SJSA1 (cell line): ENCODE measurements at places on chromosomes 2 and 18. TPM values are rescaled to one million over a fixed set of nuclear protein-coding genes. Genes with fewer than 3 reads are reported as not detected.

DNA sequence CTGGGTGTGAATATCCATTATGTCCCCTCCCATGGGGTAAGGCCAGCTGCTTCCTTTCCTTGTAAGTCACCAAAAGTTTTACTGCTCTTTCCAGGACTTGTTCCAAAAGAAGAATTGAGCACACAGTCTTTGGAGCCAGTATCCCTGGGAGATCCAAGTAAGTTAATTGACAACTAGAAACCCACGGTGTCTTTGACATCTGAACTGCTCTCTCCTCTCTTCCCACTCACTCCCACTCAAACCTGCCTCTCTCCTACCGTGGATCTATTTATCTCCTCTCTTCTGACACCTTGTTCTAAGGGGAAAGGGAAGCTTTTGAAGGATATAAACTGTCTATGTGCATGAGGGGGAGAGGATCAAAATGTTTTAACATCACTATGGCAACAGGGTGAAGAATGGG lies 86.7 kb downstream of the VIT start:
- H3K36me3 ChIP-seq: no peaks in the 10 kb centered on the region
- H3K27me3 ChIP-seq: no peaks in the 10 kb centered on the region
- peaks cover 6% of the 10 kb centered on the region; the same call in 1 of the 2 replicates for H3K4me1 ChIP-seq
- no peak overlapping the region for H3K4me3 ChIP-seq
- DNase-seq: no peak

HOXD8 gene
- 13.0 and 16.8 TPM in 2 replicates for total RNA-seq

POMC gene
- not detected in 2 replicates for total RNA-seq

CNTNAP5 gene
- total RNA-seq: not detected in 2 replicates

DNA sequence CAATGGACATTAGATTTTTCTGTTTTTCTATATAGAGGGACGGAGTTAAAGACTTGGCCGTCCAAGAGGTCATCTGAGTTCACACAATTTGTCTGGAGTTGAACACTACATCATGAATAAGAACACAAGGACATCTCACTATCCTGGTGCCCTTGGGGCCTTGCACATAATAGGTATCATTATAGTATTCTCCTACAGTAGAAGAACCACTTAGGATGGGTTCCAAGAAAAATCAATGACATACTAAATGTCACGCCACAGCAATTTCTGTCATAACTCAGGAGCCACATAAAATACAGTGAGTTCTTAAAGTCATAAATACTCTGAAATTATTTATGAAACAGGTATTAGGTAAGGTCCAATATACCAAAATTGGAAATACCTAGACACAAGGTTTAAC lies 154.4 kb downstream of the NCKAP5 start:
- no peaks in the 10 kb centered on the region for H3K27me3 ChIP-seq
- no peak overlapping the region for H3K4me3 ChIP-seq
- H3K4me1 ChIP-seq: peaks cover 22% of the 10 kb centered on the region

DNA sequence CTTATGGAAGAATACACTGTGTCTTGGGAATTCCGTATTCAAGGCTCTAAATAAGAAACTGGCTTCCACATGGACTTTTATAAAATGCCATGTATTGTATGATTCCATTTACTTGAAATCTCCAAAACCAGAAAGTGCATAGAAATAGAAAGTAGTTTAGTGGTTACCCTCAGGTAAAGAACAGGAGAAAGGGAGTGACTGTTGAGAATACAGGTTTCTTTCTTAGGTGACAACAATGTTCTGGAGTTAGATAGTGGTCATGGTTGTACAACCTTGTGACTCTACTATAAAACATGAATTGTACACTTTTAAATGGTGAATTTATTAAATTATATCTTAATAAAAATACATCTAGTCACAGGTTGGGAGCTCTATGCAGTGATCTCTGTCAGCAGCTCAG lies 481.8 kb downstream of the SPAG16 start:
- H3K4me3 ChIP-seq: no peak overlapping the region
- no peaks in the 10 kb centered on the region for H3K27me3 ChIP-seq
- no peak for DNase-seq
- peaks cover 24% of the 10 kb centered on the region for H3K4me1 ChIP-seq
- H3K27ac ChIP-seq: peak overlapping the region; percentile 80

DNA sequence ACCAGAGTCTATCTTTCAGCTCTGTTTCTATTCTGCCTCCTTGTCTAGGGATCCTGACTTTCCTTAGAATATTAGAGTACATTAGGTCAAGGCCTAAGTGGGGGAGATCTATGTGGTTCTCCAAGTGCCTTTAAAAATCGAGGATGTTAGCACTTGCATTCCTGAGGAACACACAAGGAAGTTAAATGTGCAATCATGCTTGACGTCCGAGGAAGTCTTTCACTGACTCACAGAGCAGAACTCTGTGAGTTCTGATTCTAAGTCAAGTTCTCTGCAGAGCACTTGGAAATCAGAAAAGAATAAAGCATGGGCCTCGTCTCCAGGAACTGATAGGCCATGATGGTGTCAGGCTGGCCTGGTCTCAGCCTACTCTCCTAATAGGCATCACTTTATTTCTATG lies 17.2 kb downstream of the FHOD3 start:
- no peak for DNase-seq
- H3K27me3 ChIP-seq: no peaks in the 10 kb centered on the region
- H3K36me3 ChIP-seq: no peaks in the 10 kb centered on the region
- no peak overlapping the region for H3K4me3 ChIP-seq

- no peak for DNase-seq
- no peaks in the 10 kb centered on the region for H3K4me1 ChIP-seq
- no peak overlapping the region for H3K4me3 ChIP-seq
- H3K27ac ChIP-seq: no peak overlapping the region
Measured at GRCh38 chr18:78857314-78858150, 122.1 kb upstream of the SALL3 start.

COL4A4 gene
- not detected in 2 replicates for total RNA-seq
